ENCODE measurements at places on chromosomes 6 and 20.

- DNase-seq, result no peak
Measured at GRCh38 chr20:61970357-61970756, 95.3 kb downstream of the TAF4 start.

- no peak for DNase-seq
Measured at GRCh38 chr6:120584111-120584760, 750.0 kb downstream of the TBC1D32 start.

DNA sequence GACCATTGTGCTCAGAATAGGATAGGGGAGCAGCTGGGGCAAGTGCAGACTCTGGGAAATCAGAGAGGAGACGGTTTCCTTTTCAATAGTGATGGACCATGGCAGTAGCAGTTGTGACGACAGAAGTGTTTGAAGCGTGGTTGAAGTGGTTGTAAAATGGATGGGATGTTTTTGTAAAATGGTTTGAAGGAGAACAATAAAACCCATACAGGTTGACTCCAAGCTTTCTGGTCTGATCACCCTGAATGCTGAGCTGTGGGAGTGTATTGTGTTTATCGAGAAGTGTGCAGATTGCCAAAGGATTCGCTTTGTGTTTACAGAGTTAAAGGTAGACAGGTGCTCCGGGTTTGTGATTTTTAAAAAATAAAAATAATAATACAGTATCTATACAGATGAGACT lies 255.2 kb upstream of the SULF2 start:
- DNase-seq, result no peak

- DNase-seq, result no peak
Measured at GRCh38 chr20:35166242-35166830, 5.5 kb upstream of the PROCR start.

- DNase-seq, result no peak
Measured at GRCh38 chr20:63466250-63466825, 6.1 kb downstream of the KCNQ2 start.
